Right lobe of liver (tissue), 6 donors: ENCODE measurements at places on chromosomes 5 and 9. TPM values are rescaled to one million over a fixed set of nuclear protein-coding genes. Genes with fewer than 3 reads are reported as not detected.

GRCh38 chr9:137300567-137301080 lies 1.4 kb downstream of the NRARP start:
- DNase-seq = no peak

GRCh38 chr9:135812961-135813360 lies 94.4 kb downstream of the CAMSAP1 start:
- DNase-seq = no peak

PDE8B gene
- 5.4 TPM for total RNA-seq

ORM2 gene
- 3,162 TPM for total RNA-seq

DNA sequence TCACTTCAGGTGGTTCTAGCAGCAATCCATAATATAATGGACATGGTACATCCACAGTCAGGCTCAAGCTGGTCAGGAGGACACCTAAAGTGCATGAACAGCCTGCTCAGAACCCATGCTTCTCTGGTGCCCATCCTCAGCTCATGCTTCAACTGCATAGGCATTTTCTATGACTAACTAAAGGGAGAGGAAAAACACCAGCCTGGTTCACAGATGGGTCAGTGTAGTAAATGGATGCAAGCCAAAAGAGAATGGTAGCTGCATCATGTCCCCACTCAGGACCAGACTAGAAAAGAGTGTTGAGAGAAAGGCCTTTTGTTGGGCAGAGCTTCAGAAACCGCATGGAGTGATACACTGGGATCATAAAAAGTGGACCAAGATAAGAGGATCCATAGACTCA lies 556.6 kb downstream of the TLE1 start:
- DNase-seq = no peak

NTNG2 gene
- total RNA-seq = 1.6 TPM

DNA sequence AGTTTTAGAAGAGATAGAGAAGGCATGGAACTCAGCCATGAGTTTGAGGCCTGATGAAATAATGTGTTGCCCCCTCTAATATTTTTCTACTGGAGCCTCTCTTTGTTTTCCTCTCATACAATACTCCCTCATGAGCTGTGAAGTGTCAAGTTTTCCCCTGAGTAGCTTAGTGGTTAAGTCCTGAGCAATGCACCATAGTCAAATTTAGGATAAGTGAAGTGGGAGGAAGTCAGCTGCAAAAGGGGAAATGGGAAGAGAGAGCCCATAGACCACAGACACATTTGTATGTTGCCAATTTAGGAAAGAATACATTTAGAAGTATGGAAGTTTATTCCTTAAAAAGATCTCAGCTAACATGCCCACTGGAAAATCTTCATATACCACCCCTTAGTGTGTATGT lies 171.5 kb upstream of the NREP start:
- DNase-seq = no peak

GRCh38 chr5:176625966-176626875 lies 4.1 kb downstream of the SNCB start:
- no peak for DNase-seq

GRCh38 chr5:40066616-40067015 lies 613.1 kb upstream of the PTGER4 start:
- no peak for DNase-seq

DNA sequence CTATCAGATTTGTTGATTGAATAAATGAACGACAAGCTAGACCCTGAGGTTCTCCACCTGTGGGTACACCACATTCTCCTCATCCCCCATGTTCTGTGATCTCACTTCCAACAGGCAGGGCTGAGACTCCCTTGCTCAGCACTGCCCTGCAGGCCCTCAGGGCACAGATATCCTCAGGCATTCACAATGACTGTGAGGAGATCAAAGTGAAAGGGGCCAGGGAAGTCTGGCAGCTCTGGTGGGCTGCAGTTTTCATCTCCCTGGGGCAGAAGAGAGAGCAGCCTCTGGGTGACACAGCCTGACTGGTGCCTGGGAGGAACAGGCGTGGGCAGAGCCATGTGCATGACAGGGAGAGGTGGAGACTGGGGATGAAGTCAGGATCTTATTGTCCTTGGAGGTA lies 142.4 kb upstream of the C9orf72 start:
- no peak for DNase-seq

DNA sequence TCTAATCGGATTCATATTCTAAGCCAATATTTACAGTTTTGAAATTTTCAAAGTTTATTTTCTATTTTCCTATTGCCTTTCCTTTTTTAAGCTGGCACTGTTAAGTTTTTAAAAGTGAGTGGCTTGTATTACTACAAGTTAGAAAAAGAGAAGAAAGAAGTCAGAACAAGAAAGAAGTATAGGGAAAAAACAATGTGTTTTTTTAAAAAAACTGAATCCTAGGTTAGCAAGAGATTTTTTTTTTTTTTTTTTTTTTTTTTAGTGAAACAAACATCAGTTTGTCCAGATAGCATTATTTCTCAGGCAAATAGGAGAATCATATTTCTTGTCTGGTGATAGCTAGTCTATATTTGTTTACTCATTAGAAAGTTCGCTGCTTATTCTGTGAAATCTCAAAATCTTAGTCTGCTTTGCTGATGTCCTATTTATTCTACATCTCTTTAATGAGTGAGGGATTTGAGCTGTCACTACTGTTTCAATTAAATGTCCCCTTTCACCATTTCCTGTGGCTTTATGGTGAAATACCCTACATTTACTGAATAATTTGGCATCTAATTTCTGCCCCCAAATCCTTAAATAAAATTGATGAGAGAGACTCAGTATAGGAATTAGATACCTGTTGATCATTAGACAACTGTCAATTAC lies 19.1 kb upstream of the LMNB1 start:
- no peak for DNase-seq

GRCh38 chr5:143129910-143130612 lies 273.4 kb downstream of the NR3C1 start:
- DNase-seq = no peak

CCL19 gene
- total RNA-seq = 6.5 TPM

DNA sequence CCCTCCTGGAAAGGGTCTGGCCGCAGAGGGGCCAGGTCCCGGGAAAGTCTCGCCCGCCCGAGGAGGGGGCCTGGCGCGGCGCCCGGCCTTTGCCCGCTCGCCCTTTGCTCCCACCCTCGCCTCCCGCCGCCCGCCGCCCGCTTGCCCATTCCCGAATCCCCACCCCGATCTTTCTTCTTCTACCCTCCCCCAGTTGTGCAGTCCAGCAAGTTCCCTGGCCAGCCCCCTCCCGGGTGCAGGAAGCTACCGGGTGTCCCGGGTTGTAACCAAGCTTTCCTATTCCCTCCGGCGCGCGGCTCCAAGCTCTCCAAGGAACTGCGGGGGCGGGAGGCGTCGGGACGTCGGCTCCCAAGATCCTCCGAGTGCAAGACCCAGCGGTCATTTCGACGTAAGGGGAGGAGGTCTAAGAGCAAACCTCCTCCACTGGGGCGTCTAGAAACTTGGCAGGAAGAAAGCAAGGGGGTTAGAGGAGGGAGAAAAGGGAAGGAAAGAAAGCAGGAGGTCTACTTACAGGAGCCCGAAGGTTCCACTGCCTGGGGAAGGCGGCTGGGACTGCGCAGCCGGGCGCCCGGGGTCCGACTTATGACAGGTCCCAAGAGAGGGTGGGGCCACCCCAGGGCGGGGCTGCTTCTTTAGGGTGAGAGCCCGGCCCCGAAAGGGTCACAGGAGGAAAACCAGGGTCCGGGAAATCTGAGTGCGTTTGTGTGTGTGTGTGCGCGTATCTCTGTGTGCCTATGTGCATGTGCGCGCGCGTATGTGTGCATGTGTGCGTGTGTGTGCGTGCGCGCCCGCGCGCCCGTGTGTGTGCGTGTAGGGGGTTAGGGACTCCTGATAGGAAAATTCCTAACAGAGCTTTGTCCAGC lies at the start of gene PTGR1:
PTGR1 (minus strand) TSS at position 556 of the 863 bp plus-strand sequence. CDS start 2,225 bp downstream, outside the sequence.
- peak; percentile 94 for DNase-seq

CDK9 gene
- total RNA-seq = 56.2 TPM

OR2S2 gene
- total RNA-seq = not detected

GRCh38 chr9:121253821-121254501 lies 14.0 kb upstream of the GSN start:
- no peak for DNase-seq

DNA sequence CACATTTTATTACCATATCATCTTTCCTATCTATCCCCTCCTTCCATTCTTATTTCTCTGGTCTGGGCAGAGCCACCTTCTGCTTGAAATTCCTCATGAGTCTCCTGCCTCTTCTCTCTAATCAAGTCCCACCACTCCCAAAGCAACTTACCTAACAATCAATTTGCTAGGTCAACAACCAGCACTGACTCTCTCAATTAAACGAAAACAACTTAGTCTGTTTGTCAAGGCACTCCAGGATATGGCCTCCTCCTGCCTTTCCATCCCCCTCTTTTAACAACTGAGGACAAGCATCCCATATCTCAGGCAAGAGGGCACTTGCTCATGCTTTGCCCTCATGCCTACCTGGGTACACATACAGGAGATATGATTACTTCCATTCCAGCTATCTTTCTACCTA lies 47.4 kb downstream of the HCN1 start:
- no peak for DNase-seq

GADD45G gene
- total RNA-seq = 15.7 TPM

DNA sequence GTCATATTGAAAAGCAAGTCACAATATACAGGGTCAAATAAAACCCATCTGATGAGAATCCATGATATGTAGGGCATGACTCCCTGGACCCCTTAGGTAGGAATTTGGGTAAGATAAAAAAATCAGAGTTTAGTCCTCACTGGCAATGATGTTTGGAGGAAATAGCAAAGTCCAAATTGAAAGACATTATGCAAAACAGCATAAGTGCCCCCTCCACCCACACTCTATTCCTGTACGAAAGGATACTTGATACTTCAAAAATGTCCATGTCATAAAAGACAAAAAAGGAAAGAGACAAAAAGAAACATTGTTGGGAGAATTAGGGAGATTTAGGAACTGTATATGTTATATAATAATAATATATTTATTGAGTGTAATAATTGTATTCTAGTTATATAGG lies 96.1 kb upstream of the RASGRF2 start:
- DNase-seq = no peak

DNA sequence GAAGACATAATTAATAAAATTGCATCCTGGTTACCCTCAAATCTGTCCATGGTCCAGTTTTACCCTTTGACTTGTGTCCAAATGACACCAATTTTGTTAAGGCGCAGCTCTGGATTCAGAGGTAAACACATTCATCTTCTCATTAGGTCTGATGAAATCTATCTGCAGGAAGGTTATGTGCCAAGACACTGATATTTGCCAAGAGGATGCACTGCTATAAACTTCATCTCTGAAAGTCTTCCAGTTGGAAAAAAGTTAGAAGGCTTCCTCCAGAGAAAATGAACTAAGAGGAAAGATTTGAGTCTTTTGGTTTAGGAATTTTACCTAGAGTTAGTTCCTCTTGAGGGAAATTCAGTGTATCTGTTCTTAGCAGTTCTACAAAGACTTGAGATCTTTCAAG lies 717.8 kb downstream of the DTWD2 start:
- DNase-seq = no peak

DNA sequence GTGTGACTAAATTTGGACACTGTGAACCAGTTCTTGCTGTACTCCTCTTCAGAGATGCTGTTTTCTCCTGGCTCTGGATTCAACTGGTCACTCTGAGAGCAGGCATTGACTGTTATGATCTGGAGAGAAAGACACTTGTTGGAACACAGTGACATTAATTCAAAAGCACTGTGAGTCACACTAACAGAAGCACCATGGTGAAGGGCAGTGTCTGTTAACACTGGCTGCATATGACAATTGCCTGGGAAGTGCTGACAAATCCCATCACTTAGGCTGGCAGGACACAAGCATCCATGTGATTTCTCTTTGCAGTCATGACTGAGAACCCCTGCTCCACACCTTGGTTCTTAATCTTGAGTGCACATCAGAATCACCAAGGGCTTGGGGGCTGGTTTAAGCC lies 132.4 kb downstream of the TRPM6 start:
- no peak for DNase-seq

DNA sequence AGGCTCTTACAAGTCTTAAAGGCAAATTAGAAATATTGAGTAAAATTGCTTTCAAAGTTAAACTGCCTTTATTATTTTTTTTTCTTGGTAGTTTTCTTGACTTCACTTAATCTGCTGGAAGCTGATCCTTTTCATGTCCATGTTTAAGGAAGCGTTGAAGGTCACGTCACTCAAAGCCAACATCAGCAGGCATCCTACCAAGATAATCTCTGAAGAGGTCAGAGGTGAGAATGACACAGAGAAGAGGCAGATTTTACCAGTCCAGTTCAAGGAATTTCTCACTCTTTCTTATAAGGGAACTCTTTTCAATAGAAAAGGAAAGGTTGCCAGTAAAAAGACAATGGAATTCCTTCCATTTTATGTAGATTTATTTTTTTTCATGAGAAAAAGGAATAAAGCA lies 259.8 kb downstream of the ANXA1 start:
- no peak for DNase-seq
